ENCODE measurements at places on chromosomes 7 and 10. TPM values are rescaled to one million over a fixed set of nuclear protein-coding genes. Genes with fewer than 3 reads are reported as not detected.

Gene ADIRF
- total RNA-seq: not detected

DNA sequence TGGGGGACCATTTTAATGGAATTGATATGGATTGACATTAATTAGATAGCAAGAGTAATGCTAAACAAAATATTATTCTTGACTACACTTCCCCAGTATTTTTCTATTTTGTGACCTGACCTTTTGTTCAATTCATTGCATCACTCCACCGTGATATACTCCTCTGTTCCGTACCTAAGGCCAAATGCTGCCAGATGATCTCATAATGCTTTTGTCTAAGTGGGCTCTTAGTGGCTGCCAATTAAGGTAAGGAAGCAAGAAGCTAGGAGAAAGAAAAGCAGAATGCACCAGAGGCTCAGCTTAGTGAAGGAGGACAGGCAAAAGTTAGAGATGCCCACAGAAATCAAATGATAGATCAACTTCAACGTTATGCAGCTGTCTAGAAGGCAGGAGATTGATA is 36.4 kb downstream of the FEZF1 start:
- no peaks in the 10 kb centered on the region for H3K36me3 ChIP-seq
- DNase-seq: no peak
- H3K4me3 ChIP-seq: no peak overlapping the region

Gene ITGB8
- total RNA-seq: not detected

Gene SLC29A4
- total RNA-seq: 0.45 TPM

- no peaks in the 10 kb centered on the region for H3K4me1 ChIP-seq
- no peak overlapping the region for H3K4me3 ChIP-seq
- no peaks in the 10 kb centered on the region for H3K36me3 ChIP-seq
- no peak overlapping the region for H3K27ac ChIP-seq
These were observed 27.4 kb upstream of the SYPL1 start for GRCh38 chr7:106139265-106140251.

DNA sequence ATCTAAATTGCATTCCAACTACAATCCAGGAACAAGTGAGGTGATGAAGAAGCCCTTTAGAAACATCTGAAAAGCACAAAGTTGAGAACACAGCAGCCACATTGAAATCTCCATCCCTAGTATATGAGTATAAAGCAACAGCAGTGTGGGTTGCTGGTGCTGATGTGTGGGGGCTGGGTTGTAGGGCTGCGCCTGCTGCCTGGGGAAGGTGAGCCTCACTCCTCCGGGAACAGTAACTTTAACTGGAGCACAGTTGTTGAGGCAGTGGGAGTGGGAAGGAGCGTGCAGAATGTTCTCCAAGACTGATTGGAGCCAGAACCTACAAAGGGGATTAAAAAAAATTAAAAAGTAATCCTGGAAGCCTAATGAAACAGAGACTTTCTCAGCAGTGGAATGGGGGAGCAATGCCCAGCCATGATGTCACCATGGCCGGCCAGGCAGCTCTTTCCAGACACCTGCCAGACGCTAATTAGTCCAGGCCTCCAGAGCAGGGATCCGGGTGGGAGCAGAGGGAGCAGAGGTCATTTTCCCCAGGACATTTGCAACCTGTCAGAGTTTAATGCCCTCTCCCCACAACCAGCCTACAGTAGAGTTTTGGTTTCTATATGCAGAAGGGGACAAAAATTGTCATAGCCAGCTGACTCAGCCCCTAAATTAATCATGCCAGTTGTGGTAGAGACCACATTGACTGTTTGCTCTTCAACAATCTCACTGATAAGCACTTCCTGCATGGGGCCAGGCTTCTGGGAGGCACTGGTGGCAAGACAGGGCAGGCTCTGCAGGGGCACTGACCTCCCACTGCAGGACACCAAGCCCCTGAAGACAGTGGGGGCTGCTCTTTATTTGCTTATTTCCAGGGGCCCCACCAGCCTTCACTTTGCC is 133.0 kb upstream of the ZNF32 start:
- H3K27ac ChIP-seq: no peak overlapping the region
- peak; percentile 65 for DNase-seq
- peaks cover 19% of the 10 kb centered on the region for H3K4me1 ChIP-seq
- no peaks in the 10 kb centered on the region for H3K36me3 ChIP-seq

GRCh38 chr7:150340024-150340749 is 1.2 kb downstream of the RARRES2 start:
- H3K4me1 ChIP-seq: peaks cover 4% of the 10 kb centered on the region
- no peak overlapping the region for H3K4me3 ChIP-seq
- H3K27me3 ChIP-seq: peaks cover 29% of the 10 kb centered on the region
- H3K36me3 ChIP-seq: peaks cover 12% of the 10 kb centered on the region

GRCh38 chr7:118626739-118627138 is 402.2 kb downstream of the ANKRD7 start:
- no peaks in the 10 kb centered on the region for H3K36me3 ChIP-seq
- H3K27me3 ChIP-seq: no peaks in the 10 kb centered on the region
- H3K4me1 ChIP-seq: no peaks in the 10 kb centered on the region

Gene ZFYVE27
- total RNA-seq: 20.9 TPM

GRCh38 chr10:131513445-131513844 is 201.9 kb upstream of the TCERG1L start:
- no peak overlapping the region for H3K4me3 ChIP-seq
- H3K4me1 ChIP-seq: no peaks in the 10 kb centered on the region
- no peaks in the 10 kb centered on the region for H3K36me3 ChIP-seq
- DNase-seq: no peak
- H3K27me3 ChIP-seq: no peaks in the 10 kb centered on the region
- H3K27ac ChIP-seq: no peak overlapping the region

DNA sequence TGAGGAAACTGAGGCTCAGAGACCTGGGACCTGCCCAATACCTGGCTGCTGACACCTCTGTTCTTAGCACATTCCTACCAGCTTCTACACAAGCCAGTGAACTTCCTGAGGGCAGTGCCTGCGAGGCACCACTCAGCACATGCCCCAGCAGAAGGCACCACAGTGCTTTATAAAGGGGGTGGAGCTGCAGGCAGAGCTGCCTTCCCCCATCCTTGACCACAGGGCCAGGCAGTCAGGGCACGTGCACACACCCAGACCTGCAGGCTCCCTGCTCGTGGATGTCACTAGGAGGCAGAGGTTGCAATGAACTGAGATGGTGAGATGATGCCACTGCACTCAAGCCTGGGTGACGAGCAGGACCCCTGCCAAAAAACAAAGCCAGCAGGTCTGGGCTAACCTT is 39.2 kb upstream of the TUBB8 start:
- no peak overlapping the region for H3K4me3 ChIP-seq
- no peaks in the 10 kb centered on the region for H3K36me3 ChIP-seq
- DNase-seq: no peak
- peaks cover 6% of the 10 kb centered on the region for H3K27me3 ChIP-seq
- H3K4me1 ChIP-seq: no peaks in the 10 kb centered on the region
- no peak overlapping the region for H3K27ac ChIP-seq

Gene HMX3
- total RNA-seq: 0.24 TPM

- peaks cover 3% of the 10 kb centered on the region for H3K36me3 ChIP-seq
- H3K4me1 ChIP-seq: peaks cover 8% of the 10 kb centered on the region
- H3K4me3 ChIP-seq: no peak overlapping the region
- peaks cover 14% of the 10 kb centered on the region for H3K27me3 ChIP-seq
- no peak overlapping the region for H3K27ac ChIP-seq
These were observed 55.9 kb upstream of the ADRB1 start for GRCh38 chr10:113987805-113988204.

GRCh38 chr10:22370320-22370719 is 25.0 kb downstream of the SPAG6 start:
- H3K27ac ChIP-seq: no peak overlapping the region
- DNase-seq: no peak
- H3K4me1 ChIP-seq: peaks cover 19% of the 10 kb centered on the region
- peaks cover 2% of the 10 kb centered on the region for H3K27me3 ChIP-seq
- H3K4me3 ChIP-seq: no peak overlapping the region
- no peaks in the 10 kb centered on the region for H3K36me3 ChIP-seq

DNA sequence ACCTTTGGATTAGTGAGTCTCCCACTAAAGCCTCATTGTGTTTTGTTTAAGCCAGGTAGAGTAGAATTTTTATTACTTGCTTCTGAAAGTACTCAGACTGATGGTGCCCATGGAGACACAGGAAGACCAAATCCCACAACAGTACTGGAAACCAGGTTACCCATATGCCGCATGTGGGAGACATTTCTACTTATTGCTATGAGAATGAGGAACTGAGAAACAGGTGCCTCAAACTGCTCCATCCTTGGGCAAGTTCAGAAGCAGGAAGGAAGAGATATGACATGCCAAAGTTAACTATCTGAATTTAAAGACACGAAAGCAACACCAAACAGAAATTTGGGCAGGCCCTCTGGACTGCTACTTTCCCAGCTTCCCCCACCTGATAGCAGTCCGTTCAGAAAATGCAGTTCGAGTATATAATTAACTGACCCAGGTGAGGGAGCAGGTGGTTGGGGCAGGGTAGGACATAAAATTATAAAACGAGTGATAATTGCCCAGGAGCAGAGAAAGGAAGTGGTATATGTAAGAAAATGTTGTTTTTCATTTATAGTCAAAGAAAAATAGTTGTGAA is 382.3 kb upstream of the MTPN start:
- H3K27me3 ChIP-seq: no peaks in the 10 kb centered on the region
- DNase-seq: no peak
- H3K36me3 ChIP-seq: no peaks in the 10 kb centered on the region
- H3K27ac ChIP-seq: no peak overlapping the region
- H3K4me3 ChIP-seq: no peak overlapping the region

DNA sequence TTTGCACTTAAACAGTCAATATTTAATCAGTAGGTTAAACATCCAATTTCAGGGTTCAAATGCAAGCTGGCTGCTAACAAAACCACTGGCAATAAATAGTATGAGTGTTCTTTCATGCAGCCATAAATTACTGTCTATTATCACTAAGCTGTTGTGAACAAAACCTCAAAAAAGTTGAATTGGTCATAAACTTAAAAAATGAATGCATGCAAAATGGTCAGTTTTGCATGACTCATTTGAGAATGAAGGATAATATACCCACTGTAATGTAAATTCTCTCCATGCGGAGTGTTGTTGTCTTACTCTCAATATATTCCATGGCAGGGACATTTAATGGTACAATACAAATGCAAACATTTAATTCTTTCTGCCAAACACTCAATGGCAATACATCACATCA is 226.4 kb downstream of the MAGI2 start:
- no peaks in the 10 kb centered on the region for H3K4me1 ChIP-seq
- no peak overlapping the region for H3K4me3 ChIP-seq
- no peaks in the 10 kb centered on the region for H3K36me3 ChIP-seq

Gene CDC14C
- not detected for total RNA-seq

Gene CPN1
- not detected for total RNA-seq

Gene CFTR
- total RNA-seq: not detected

Gene ODAD2
- total RNA-seq: 0.10 TPM

DNA sequence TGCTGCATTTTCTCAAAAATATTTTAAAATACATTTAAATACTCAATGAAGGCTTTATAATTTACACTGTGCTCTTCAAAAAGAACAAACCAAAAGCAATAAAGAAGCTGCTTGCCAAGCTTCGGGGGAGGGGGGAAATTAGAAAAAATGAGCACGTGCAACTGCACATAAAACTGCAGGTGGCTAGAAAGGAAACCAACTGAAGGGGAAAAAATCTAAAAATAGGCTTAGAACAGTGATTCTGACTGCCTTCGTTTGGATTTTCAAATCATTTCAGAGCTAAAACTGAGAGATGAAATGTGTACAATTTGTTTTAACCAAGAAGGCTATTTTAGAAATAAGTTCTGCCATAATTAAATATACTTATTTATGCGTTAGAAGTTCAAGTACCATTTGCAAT is 61.4 kb downstream of the ABI1 start:
- H3K27ac ChIP-seq: no peak overlapping the region
- no peak overlapping the region for H3K4me3 ChIP-seq
- peaks cover 7% of the 10 kb centered on the region for H3K36me3 ChIP-seq
- no peaks in the 10 kb centered on the region for H3K27me3 ChIP-seq
- DNase-seq: no peak
- H3K4me1 ChIP-seq: peaks cover 57% of the 10 kb centered on the region

GRCh38 chr10:11684717-11685645 is 57.2 kb upstream of the ECHDC3 start:
- H3K4me3 ChIP-seq: peak overlapping the region; percentile 67
- peaks cover 27% of the 10 kb centered on the region for H3K4me1 ChIP-seq
- no peaks in the 10 kb centered on the region for H3K27me3 ChIP-seq
- DNase-seq: peak; percentile 80
- peak overlapping the region; percentile 82 for H3K27ac ChIP-seq

- H3K4me1 ChIP-seq: peaks cover 59% of the 10 kb centered on the region
- H3K27ac ChIP-seq: peak overlapping the region; percentile 87
- no peaks in the 10 kb centered on the region for H3K27me3 ChIP-seq
- peaks cover 78% of the 10 kb centered on the region for H3K36me3 ChIP-seq
These were observed 153.4 kb upstream of the KLF14 start for GRCh38 chr7:130887182-130887956.

Gene SPAG6
- 0.24 TPM for total RNA-seq

DNA sequence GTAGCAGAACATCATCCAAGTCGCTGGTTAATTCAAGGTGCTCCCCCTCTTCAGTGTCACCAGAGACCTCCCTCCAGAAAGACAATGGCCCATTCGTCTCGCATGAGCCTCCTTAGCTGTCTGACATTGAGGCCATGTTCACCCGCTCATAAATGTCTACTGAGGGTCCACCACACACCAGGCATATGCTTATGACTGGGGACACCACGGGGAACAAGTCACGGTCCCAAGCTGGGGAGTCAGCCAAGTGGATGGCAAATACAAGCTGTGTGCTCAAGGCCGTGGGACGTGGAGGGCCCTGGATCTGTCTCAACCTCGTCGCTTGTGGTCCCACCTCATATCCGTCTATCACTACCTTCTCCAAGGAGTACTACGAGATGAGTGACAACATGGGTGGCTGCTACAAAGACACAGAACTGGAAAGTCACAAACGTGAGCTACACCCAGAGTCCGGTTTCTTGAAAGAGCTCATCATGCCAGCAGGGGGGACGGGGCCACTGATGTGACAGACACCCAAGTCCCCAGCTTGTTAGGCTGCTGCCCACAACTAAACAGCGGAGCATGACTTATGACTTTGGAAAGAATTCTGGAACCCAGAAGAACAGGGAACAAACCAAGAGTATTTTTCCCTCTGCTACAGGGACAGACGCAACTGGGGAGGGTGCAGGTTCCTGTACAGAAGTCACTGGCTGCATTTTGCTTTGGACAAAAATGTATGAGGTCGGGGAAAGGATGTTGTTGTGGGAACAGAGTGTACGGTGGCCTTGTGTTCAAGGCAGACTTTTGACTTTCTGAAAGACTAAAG is 189.6 kb downstream of the COBL start:
- H3K27me3 ChIP-seq: peaks cover 1% of the 10 kb centered on the region
- H3K4me1 ChIP-seq: peaks cover 24% of the 10 kb centered on the region
- H3K27ac ChIP-seq: no peak overlapping the region
- H3K4me3 ChIP-seq: no peak overlapping the region
- no peaks in the 10 kb centered on the region for H3K36me3 ChIP-seq

- H3K4me1 ChIP-seq: no peaks in the 10 kb centered on the region
- no peak overlapping the region for H3K27ac ChIP-seq
- no peaks in the 10 kb centered on the region for H3K36me3 ChIP-seq
- H3K27me3 ChIP-seq: no peaks in the 10 kb centered on the region
- no peak overlapping the region for H3K4me3 ChIP-seq
These were observed 9.5 kb downstream of the CHRM2 start for GRCh38 chr7:136877990-136878389.

Gene JCAD
- total RNA-seq: not detected
